ENCODE measurements at places on chromosomes 7 and 10.

GRCh38 chr10:30384701-30385201, 35.7 kb upstream of the MTPAP start:
- no peak for DNase-seq

DNA sequence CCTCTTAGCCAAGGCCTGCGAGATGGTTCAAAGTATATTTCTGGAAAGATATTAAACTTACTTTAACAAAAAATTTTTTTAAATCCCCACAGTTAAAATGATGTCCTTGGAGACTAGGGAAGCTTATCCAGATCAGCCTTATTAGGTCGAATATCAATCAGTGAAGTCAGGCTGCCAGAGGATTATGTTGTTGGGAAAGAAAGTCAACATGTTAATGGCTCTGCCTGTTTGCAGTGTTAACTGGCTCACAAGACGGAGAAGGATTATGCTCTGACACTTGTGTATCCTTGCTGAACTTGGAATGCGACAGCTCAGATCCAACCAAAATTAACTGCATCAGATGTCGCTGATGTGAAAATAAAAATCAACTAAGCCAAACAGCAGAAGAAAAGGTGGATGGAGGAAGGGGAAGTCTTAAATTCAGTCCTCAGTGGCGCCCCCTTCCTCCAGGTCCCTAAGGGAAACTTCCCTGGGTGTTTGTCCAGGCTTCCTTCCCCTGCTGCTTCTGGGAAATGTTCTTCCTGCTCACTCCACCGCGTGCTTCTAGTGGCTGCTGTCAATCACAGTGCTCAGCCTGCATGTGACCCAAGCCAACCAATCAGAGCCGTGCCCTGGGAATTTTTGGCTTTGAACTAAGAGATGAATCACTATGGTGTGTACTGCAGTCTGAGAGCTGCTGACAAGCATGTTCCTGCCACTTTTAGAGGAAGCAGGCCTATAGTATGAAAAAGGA, 690.4 kb upstream of the NRP1 start:
- no peak for DNase-seq

DNA sequence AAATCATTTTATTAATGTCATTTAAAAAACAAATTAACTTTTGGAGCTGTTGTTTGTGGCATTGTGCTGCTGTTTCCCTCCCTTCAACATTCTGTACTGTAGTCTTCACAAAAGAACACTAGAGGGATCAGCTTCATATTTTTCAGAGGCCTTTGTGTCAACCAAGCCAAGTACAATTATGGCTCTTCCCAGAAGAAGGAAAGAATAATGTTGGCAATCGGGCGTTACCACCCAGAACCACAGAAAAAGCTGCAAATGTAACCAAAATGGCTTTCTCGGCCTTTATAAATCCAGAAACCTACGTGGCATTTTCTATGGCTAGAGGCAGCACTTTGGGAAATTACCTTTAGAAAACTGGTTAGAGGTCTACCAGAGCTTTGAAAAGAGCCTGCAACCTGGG, 98.8 kb upstream of the COL1A2 start:
- no peak for DNase-seq

DNA sequence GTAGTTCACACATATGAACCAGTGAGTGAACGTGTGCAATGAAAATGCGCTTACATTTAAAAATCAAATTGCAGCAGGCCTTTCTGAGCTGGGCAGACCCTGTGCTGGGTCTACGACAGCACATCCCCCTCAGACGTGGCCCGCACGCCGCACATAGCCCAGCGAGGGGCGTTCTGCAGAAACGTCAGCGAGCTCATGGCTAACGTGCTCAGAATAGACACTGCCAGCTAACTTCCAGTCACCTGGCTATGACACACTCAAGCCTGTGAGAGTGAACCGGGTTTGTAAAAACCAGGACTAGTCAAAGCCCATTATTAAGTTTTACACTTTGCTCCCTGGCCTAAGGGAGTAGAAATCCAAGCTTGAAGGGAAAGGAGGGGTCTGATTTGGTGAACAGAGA, 108.1 kb upstream of the INSIG1 start:
- no peak for DNase-seq

DNA sequence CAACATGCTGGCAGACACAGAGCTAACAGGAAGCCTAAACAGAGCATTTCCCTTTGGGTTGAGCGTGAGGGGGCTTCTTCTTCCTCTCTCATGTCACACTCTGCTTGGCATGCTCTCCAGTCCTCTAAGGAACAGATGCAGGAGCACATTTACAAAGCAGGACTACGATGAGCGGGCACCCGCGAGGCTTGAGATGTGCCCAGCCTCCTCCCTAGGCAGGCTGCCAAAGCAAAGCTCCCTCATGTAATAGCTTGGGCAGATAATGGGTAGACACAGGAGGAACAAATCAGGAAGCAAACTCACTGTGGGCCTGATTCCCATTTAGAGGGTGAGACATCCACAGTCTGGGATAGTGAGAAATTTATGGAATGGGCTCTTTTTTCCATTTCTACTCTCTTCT, 519.1 kb downstream of the NRG3 start:
- no peak for DNase-seq

DNA sequence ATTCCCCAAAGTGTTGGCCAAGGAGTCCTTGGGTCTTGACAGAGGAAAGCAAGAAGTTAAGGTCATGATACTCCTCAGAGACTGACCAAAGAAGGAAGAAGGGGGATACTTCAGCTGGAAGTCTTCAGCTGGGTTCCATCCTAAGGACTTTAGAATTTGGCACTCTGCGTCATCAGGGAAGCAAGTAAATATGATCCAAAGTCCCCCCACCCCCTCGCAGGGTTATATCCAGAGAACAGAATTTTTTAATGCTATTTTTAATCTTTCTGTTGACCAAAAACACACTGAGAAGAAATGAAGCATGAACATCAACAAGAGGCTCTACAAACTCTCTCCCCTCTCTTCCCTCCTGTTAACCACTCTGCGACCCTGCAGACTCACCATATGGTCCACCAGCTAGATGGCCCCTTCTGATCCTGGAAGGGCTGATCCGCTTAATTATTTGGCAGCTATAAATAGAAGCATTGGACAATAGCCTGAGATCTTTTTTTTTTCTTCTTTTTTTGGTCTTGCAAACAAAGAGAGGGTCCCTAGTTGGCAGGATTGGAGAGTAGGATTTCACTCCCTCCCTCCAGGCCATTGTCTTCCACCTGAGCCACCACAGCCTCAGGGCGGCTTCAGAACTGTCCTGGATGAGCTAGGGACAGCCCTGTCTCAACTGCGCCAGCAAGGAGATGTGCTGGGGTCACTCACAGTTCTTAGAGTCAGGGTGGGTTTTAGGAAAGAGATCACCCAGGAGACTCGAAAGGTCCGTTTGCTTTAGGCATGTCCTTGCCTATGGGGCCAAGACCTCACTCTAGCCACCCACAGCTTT, 196.0 kb downstream of the KCNMA1 start:
- no peak for DNase-seq

- peak; percentile 71 for DNase-seq
These were observed 37.0 kb downstream of the RPA3 start for GRCh38 chr7:7681191-7681935.

GRCh38 chr10:72524489-72524888, 101.4 kb downstream of the MICU1 start:
- no peak for DNase-seq

GRCh38 chr10:4450981-4451908, 374.8 kb upstream of the AKR1E2 start:
- no peak for DNase-seq

GRCh38 chr7:82534684-82535083, 91.1 kb upstream of the CACNA2D1 start:
- no peak for DNase-seq

DNA sequence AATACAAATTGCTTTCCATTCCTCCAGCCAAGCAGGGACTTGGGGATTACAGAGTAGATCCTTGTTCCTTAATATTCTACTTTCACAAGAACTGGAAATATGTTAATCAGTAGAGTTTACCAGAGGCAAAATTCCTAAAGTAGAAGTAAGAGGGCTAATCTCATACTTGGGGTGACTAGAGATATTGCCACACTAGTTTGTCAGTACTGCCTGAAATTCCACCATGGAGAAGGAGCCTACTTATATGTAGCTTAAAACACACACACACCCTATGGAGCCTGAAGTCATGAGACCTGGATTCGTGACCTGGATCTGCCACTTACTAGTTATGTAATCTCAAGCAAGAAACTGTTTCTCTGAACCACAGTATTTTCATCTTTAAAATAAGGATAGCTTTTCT, 33.9 kb downstream of the STRIP2 start:
- no peak for DNase-seq

GRCh38 chr10:69406816-69407580, 9.7 kb downstream of the TACR2 start:
- DNase-seq: no peak

DNA sequence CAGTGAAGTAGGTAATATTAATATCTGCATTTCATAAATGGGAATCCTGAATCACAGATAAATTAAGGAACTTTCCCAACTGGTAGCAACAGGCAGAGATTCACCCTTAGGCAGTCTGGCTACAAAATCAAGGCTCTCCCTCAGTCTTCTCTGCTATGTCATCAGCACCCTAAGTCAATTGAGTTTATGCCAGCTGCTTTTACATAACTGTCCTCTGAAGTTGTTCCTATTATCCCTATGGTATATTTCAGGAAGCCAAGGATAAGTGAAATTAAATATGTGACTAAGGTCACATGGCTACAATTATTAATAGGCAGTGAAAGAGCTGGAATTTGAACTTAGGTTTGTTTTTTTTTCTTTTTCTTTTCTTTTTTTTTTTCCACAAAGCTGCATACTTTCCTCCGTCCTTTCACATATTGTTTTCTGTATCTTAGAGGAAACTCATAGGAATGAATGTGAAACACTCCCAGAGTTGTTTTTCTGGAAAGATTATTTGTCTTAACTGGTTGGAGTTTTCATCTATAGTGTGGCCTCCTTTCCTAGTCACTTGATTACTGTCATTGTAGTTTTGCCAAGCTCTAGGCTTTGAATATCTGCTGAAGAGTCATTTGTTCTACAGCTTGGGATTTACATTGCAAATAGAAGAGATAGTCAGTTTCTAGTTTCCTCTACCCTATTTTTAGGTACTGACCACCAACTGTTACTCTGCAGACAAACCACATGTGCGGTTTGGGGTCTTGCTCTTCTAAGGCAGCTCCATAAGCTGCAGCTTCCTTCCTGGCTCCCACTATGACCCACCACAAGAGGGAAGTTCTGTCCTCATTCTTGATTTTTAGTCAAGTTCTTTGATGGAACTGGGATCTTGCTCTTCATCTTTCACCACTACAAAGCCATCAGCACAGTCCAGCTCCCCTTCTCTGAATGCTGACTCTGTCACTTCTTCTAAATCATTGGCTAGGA, 338.0 kb upstream of the KIAA1217 start:
- no peak for DNase-seq

- DNase-seq: peak; percentile 7
These were observed 235.1 kb upstream of the CACNA2D1 start for GRCh38 chr7:82678716-82679115.

- DNase-seq: no peak
These were observed 65.7 kb downstream of the ORC5 start for GRCh38 chr7:104142147-104142546.

DNA sequence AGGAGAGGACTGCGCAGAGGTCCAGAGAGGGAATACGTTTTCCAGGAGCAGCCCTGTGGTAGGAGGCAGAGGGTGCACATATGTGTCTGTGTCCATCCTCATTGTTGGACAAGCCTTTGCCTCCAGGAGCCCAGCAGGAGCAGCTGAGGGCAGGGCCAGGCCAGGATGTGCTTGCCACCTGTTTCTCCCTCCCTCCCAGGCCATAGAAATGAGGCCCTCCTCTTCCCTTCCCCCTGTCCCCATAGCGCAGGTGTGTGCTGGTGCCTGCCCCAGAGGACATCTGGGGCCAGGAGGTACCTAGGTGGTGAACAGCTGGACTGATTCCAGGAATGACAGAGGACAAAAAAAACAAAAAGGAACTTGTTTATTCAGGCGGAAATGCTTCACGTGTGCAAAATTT, 10.5 kb upstream of the CXCL12 start:
- DNase-seq: no peak

- DNase-seq: no peak
These were observed 6.0 kb downstream of the LDB1 start for GRCh38 chr10:102113956-102114857.

DNA sequence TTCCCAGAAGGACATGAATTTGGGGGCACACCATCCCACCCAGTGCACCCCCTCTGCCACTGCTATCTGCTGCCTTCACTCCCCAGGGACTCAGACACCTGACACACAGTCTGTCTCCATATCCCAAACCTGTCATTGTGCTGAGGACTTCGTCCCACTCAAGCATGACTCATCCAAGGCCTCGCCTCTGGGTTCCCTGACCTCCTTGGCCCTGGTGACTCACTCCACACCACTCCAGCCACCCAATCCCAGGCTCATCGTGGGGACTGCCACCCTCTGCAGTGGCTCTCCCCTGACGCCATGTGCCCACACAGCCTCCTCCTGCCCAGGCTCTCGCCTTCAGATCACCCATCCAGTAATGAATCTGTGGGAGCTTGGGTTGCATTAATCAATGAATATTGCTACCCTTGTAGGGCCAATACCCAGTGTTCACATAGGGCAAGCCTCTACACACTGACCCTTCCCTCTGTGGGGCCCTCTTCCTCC, 6.6 kb upstream of the INSIG1 start:
- DNase-seq: no peak

- peak; percentile 72 for DNase-seq
These were observed 558 bp downstream of the VOPP1 start for GRCh38 chr7:55571511-55572377.

DNA sequence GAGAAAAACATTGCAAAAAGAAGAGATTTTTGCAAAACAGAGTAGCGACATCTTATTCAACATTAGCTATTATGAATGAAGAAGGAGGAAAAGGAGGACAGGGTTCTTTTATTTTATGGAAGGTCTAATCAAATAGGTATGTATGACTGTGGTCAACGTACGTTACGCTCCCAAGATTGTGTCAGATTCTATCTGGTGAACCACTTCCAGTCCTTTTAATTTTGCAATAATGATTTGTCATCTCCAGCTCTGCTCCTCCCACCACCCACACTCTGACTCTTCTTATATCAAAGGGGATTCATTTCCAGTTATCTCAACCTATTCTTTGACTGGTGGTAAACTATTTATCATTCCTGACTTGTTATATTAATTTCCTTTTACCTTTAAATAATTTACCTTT, 259.9 kb downstream of the CACNA2D1 start:
- DNase-seq: no peak

GRCh38 chr7:117818232-117818631, 55.0 kb downstream of the CTTNBP2 start:
- DNase-seq: no peak

GRCh38 chr7:100093498-100093897, 4.7 kb downstream of the COPS6 start:
- no peak for DNase-seq

GRCh38 chr7:47948141-47948790, at the start of gene PKD1L1:
PKD1L1 (minus strand) TSS chr7:47948466; CDS start chr7:47948440, 26 bp downstream.
- no peak for DNase-seq

GRCh38 chr7:107090457-107090856, 46.0 kb downstream of the PRKAR2B start:
- no peak for DNase-seq

GRCh38 chr10:79381804-79382221, 34.5 kb downstream of the PPIF start:
- DNase-seq: no peak

GRCh38 chr10:70675496-70676161, 3.3 kb downstream of the ADAMTS14 start:
- no peak for DNase-seq

GRCh38 chr7:40551685-40552576, 417.1 kb downstream of the SUGCT start:
- peak; percentile 56 for DNase-seq
